ENCODE measurements at places on chromosomes 6 and 20.
A peak's percentile ranks its signal among the peaks of the same experiment; 100 is the strongest.

DNA sequence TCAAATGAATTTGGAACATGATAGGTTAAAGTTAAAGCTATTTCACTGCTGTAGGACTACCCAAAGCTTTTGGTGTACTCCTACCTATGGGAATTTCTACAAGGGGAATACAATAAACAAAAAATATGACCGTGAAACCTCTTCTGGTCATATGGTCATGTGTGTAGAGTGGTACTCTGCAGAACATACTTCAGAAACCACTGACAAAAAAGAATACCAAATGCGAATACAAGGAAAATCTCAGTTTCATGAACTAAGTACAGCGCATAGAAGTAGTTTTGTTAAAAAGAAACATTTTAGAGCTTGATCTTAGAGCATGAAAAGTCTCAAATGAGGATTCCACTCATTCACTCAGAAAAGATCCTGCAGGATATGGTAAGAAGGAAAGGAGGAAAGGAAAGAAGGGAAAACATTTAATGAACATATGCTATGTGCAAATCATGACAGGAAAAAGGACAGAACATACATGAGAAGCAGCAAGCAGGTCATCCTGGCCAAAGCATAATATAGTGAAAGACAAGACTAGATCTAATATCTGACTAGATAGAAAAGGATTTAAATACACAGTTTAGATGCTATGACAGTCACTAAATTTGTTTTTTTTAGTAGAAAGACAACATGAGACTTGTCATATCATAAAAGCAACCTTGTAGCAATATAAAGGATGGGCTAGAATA is 36.5 kb downstream of the SNX14 start:
- no peak for DNase-seq

GRCh38 chr6:1131285-1132079 is 180.4 kb upstream of the FOXQ1 start:
- DNase-seq, result no peak

- DNase-seq, result no peak
These were observed 6.6 kb downstream of the HTR1B start for GRCh38 chr6:77456531-77457248.

DNA sequence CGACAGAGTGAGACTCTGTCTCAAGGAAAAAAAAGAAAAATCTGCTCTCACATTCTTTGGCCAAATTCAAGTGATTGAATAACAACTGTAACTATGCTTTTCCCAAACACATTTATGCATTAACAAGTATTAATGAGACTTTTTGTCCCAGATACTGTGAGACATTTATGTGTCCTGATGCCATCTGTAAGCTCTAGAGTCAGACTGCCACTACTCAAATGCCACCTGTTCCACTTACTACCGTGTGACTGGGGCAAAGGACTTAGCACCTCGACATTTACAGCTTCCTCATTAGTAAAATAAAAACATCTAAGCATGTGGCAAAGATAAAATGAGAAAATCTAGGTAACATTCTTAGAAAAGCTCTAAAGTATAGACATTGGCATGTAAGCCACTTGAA is 178.1 kb upstream of the MARCKS start:
- peak; percentile 8 for DNase-seq

DNA sequence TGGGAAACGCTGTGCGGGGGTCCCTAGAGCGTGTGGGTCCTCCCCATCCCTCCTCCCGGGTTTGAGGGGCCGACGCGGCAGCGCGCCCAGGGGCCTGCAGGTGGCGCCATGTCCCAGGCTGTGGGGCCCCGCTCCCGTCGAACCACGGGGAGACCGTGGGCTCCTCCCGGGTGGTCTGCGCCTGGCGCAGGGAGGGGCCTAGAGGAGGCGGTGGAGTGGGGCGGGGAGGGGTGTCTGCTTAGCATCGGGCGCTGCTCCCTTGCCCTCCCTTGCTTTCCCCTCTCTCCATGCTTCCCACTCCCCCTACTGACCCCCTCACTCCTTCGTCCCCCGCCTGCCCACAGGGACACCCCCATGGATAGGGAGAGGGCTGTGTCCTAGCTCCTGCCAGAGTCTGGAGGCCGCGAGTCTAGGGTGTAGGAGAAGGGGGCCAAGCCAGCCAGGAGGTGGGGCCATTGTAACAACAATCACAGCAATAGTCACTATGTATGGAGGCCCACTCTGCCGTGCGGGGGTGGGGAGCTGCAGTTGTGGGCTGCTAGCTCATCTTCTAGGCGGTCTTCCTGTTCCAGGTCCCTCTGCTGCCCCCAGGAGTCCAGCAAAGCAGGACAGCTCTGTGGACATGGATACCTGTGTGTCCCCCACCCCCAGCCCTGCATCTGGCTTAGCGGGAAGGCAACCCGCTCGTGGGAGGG is 51.7 kb downstream of the CHMP4B start:
- no peak for DNase-seq

DNA sequence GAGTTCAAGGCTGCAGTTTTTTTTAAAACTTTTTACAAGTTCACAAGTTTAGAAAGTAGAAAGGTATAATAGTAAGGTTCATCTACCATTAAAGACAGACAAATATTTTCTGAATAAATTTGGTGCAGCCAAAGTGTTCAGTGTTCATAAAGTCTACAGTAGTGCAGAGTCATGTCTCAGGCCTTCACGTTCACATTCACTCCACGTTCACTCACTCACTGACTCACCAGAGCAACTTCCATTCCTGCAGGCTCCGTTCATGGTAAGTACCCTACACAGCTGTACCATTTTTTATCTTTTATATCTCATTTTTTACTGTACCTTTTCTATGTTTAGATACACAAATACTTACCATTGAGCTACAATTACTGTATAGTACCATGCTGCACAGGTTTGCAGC is 67.6 kb downstream of the B4GALT5 start:
- DNase-seq, result no peak

GRCh38 chr20:33963751-33964150 is 30.0 kb upstream of the RALY start:
- DNase-seq, result no peak

- DNase-seq, result no peak
These were observed 601.2 kb downstream of the CDH26 start for GRCh38 chr20:60559462-60559861.

DNA sequence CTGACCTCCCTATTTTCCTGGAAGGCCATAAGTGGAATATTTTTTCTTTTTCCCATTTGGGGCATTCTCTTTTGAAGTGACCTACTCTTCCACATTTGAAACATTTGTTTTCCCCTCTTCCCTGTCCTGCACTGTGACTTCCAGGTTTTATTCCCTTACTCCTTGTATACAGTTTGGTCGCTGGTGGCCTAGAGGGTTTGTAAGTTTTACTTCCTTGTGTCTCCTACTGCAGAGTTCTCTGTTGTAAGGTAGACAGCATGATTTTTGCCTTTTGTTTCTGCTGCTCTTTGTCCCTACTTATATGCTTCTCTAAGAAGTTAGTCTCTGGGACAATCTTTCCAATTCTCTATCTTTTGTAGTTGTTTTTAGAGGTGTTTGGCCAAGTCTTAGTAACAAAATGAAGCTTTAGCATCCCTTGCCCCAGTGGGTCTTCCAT is 7.4 kb upstream of the ZNFX1 start:
- DNase-seq, result no peak

GRCh38 chr20:15523400-15523799 is 1049.8 kb downstream of the KIF16B start:
- no peak for DNase-seq

DNA sequence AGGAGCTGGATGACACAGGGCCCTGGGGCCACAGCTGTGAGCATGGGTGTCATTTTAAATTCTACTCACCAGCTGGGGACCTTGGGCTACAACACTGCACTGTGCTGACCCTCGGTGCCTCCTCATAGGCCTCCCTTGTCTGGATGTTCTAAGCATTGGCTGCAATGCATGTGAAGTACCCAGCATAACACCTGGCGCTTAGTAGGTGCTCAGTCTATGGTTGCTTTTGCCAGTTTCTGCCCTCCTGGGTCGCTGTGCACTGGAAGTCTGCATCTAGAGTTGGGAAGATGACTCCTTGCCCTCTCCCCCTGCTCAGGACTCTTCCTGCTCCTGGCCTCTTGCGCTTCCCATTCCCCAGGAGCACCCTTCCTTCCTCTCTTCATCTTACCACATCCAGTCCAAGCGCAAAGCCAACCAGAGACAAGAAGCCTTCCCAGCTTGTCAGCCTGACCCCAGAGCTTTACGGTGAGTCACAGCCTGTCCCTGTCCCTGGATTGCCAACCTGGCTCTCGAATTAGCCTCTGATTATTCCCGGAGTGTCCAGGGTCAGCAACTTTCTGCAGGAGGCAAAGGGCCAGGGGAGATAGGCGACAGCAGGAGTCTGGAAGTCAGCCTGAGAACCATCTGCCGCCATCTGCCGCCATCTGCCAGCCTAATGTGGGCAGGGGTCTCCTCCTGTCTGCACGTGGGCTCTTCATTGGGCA is 8.8 kb downstream of the SLC13A3 start:
- no peak for DNase-seq

DNA sequence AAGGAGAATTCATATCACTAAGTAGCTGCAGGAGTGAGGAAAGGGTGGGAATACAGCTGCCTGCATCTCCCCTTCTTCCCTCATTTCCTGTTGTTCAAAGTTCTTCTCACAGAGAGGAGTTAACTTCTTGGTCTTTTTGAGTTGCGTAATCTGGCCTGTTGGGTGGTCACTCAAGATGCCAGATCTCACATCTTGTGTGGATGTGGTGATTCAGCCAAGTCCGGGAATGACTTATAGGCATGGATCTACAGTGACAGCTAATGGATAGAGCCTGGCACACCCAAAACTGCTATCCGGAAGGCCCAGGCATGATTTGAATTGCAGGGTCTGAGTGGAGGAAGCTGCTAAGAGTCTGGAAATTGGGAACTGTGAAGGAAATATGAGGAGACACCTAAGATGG is 100.2 kb upstream of the SLC35B3 start:
- DNase-seq, result no peak

GRCh38 chr20:11186301-11187008 is 512.7 kb upstream of the JAG1 start:
- DNase-seq, result no peak

DNA sequence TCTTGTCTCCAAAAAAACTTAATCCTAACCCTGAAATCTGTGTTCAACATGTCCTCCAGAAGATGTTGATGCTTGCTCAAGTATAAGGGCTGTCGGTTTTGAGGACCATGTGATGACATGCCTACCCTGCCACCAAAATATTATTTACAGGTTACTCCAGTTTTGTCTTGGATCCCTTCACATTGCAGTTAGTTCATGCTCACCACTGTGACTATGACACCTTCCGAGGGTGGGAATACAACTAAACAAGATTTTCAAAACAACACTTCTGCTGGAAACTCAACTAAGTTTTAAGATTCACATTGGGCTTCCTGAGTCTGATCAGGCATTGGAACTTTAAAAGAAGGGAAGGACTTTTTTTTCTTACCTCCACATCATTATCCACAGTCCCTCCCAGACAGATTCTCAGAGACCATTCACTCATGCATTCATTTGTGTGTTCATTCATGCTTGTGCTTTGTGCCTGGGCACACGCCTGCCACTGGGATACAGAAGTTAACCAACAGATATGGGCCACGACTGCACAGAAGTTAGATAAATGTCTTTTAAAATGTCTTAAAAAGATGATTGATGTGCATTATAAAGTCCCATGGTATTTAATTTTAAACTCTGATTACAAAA is 118.7 kb upstream of the GJE1 start:
- no peak for DNase-seq

DNA sequence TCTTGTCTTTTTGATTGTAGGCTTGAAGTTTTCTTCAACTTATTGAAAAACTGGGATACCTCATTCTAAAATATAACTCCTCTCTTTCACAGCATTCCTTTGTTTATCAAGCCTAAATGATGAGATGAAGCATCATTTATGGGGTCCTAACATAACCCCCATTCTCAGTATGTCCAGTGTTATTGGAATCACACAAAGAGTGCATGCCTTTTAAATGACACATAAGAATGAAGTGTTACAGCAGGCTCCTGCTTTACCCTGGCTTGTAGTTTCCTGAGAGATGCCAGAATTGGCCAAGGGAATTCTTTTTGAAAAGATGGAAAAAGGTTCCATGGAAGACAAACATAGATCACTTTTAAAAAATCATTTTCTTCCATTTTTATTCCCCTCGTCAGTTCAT is 502.4 kb downstream of the BCKDHB start:
- no peak for DNase-seq

DNA sequence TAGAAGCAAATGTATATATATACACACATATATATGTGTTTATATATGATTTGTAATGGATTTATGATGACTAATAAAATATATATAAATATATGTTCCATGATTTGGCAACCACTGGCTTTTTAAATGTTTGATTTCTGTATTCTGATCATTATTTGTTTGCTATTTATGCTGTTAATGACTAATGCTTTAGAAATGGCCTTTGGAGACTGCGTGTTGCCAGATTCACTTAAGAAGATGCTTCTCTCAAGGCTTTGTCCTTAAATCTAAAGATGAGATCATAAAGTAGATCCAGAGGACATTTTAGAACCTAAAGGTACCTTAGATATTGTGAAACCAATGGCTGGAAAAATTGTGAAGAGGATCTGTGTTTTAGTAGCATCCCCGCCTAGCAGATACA is 116.0 kb upstream of the SUPT3H start:
- DNase-seq, result no peak

- no peak for DNase-seq
These were observed 98.8 kb downstream of the SOD2 start for GRCh38 chr6:159594106-159594749.

GRCh38 chr6:108117427-108118358 is 43.2 kb upstream of the OSTM1 start:
- DNase-seq, result peak; percentile 29

- DNase-seq, result no peak
These were observed 89.2 kb downstream of the RPP40 start for GRCh38 chr6:4914420-4915159.

GRCh38 chr6:8231956-8232355 is 129.6 kb upstream of the EEF1E1 start:
- DNase-seq, result no peak

Data from NCI-H2171 (cell line).